Natural killer cell (primary cell): ENCODE measurements at places on chromosomes 16 and 17. TPM values are rescaled to one million over a fixed set of nuclear protein-coding genes. Genes with fewer than 3 reads are reported as not detected.

The TRPV2 gene
- 138 TPM for total RNA-seq

The PRR35 gene
- not detected for total RNA-seq

The SDR42E1 gene
- total RNA-seq, result 6.3 TPM

GRCh38 chr16:31501226-31501965, 6.8 kb downstream of the RUSF1 start:
- peaks cover 14% of the 10 kb centered on the region for H3K36me3 ChIP-seq
- no peak overlapping the region for H3K27ac ChIP-seq
- no peaks in the 10 kb centered on the region for H3K4me1 ChIP-seq
- no peak for DNase-seq
- no peak overlapping the region for H3K4me3 ChIP-seq
- H3K27me3 ChIP-seq, result no peaks in the 10 kb centered on the region

DNA sequence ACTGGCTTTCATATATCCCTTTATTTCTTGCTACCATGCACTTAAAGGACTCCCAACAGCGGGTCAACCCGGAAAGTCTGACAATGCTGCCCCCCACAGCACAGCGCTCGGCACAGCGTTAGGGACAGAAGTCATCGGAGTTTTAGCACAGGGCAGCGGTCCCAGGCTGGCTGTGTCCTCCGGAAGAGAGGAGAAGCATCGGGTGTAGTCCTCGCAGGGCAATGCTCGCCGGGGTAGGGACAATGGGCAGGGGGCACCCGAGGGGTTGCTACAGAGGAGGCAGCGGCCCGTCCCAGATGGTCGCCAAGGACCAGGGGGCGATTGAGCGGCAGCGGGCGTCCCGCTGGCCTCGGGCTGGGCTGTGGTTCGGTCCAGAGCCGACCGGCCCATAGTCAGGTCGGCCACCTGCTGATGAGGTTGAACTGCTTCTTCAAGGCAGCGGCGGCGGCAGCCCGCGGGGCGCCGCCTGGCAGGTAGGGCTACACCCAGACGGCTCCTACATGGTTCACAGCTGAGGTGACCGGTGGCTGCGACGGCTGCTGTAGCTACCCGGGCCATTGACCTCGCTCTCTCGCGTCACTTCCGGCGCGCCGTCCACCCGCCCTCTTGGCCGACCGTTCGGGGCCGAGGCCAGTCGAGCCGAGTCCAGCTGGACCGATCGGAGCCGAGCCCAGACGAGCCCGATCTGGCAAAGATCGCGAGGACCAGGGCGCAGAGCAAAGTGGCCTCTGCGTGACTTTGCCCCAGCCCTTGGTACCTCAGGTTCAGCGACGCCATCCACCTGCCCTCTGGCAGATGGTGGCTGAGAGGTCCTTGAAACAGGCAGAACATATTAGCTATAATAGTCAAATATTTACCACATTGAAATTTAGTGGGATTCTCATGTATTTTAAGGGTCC, 4.7 kb upstream of the LCMT1 start:
- peak overlapping the region; percentile 95 for H3K4me3 ChIP-seq
- DNase-seq, result peak; percentile 80
- H3K36me3 ChIP-seq, result no peaks in the 10 kb centered on the region
- no peaks in the 10 kb centered on the region for H3K27me3 ChIP-seq
- peak overlapping the region; percentile 94 for H3K27ac ChIP-seq

DNA sequence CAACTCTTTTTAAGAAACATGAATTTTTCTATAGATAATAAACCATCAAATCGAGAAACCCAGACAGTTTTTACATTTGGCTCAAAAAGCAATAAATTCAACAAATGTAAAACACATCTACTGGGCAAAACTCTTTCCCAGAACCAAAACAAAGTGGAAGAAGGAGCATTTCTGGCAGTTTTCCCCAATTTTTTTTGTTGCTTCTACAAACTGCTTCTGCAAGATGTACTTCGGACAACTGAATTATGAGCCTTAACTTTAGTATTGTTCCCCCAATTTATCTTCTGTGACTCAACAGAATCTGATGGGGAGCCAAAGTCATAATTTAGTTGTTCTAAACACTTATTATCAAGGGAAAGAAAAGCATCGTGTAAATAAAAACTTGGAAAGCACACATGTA, 1047.2 kb downstream of the CDH11 start:
- H3K4me3 ChIP-seq, result no peak overlapping the region
- DNase-seq, result no peak
- H3K36me3 ChIP-seq, result no peaks in the 10 kb centered on the region
- no peaks in the 10 kb centered on the region for H3K27me3 ChIP-seq

DNA sequence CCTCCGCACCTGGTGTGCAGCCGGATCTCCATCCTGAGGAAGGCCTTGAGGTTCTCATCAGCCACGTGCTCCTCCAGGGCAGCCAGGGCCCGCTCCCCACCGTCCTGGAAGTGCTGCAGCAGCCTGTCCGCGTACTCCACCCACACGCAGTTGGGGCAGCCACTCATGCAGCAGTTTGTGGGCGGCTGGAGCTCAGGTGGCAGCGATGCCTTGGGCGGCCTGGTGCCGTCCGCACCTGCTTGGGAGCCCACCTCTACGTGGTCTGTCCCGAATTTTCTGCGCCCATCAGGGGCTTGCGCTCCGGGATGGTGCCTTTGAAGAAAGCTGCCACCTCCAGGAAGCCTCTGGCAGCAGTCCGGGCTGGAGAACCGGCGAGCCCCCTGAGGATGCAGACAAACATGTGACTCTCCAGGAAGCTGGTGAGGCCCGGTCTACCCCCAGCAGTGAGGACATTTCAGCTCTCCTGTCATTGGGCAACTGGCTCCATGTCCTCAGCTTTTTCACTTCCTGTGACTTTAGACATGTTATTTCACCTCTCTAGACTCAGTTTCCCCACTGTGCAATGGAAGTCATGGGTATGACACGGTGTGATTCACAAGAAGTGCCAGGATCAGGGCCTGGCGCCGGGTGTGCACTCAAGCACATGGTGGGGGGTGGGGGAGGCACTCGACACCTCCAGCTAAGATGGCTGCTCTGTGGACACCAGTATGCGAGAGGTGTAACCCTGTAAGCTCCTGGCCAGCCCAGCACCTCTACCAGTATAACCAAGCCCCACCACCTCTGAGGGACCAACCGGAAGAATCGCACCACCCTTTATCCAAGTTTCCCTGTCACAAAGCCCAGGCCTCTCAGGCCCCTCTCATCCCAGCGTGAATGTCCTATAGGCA, 957 bp downstream of the OXLD1 start:
- H3K4me3 ChIP-seq, result peak overlapping the region; percentile 89
- no peaks in the 10 kb centered on the region for H3K27me3 ChIP-seq
- H3K4me1 ChIP-seq, result peaks cover 41% of the 10 kb centered on the region
- peak overlapping the region; percentile 83 for H3K27ac ChIP-seq

DNA sequence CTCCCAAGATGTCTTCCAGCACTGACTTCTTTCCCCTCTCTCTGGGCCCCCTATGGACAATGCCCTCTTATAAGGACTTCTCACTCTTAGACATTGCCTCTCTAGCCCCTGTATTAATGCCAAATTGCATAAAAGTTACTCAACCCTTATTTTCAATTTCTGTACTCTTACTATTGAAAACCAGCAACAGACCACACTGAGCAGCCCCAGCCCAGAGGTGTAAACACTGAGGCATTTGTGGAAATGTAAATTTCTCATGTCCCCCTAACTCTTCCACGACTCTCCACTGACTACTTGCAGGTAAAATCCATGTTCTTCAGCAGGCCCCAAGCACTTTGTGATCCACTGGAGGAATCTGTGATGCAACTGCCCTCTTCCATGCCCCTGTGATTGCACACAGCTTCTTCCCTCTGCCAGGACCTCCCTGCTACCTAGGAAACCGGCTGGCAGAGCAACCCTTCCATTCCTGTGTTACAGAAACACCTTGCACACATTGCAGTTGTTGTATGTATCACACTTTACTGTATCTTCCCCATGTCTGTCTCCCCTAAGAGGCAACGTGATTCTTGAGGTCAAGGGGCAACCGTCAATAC, 4.4 kb downstream of the N4BP1 start:
- peaks cover 49% of the 10 kb centered on the region for H3K4me1 ChIP-seq
- no peak for DNase-seq
- H3K27me3 ChIP-seq, result no peaks in the 10 kb centered on the region

- peak overlapping the region; percentile 96 for H3K4me3 ChIP-seq
- peak overlapping the region; percentile 93 for H3K27ac ChIP-seq
- H3K4me1 ChIP-seq, result peaks cover 19% of the 10 kb centered on the region
Measured at GRCh38 chr17:75980188-75981018, 1.4 kb downstream of the TEN1 start.
